ENCODE measurements at places on chromosomes 2 and 18.

DNA sequence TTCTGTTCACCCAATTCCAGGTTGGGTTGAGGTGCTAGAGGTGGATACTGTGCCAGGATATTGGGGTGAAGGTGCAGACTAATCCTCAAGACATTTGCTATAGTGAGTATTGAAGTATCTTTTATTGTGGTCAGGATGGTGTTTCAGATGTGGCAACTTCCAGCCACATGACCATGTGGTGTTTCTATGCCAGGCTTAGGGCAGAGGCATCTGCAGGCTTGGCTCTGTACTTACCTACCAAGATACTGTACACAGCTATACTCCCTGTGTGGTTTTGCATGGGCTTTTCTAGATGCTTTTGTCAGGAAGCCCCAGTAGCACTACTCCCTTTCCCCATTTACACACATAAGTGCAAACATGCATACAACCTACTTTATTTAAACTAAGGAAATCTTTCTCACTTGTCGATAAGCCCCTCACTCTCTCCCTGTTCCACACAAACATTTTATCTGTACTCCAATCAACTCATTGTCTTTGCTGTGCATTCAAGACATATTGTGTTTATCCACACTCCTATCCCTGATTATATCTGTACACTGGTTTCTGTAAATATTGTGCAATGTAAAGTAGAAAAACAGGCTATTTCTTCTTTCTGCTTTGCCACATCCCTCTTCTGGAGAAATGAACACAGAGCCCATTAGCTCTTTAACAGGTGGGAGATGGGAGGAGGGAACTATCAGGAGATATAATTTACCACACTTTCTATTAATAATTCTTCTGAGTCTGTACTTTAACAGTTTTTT, 12.3 kb downstream of the ARL6IP6 start:
- DNase-seq, result no peak

DNA sequence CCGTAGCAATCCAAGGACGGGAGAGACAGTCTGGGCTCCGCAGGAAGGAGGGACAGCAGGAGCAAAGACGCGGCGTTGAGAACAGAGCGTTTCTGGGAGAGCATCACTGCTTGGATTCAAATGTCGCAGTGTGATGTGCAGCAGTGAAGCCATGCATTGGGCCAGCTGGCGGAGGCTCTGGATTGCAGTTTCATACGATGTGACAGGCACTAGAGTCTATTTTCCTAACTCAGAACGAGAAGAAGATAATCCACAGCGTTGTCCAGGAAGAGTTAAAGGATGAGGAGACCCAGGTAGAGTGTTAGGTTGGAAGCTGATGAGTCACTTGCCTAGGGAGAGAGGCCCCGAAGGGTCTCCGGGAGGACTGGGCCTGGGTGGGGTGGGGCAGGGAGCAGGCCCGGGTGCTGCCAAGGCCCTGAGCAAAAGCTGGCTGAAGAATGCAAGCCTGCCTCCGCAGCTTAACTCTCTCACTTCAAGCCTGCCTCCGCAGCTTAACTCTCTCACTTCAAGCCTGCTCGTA, 17.7 kb upstream of the SEMA4C start:
- no peak for DNase-seq

GRCh38 chr2:105778080-105778607, 33.4 kb downstream of the NCK2 start:
- no peak for DNase-seq

DNA sequence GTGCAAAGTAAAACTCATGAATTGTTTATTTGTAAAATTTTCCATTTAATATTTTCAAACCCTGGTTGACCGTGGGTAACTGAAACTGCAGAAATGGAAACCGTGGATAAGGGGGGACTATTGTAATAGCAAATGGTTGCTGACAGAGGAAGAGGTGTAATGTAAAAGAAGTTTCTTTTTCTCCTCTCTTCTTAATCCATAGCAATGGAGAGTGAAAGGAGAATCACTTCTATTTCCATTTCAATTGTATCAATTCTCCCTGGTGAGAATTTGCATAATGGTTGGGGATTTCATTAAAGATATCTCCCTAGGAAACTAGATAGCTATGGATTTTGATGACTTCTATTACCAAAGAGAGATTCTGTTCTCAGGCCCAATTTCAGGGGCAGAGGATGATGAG, 24.8 kb downstream of the TACR1 start:
- DNase-seq, result no peak

DNA sequence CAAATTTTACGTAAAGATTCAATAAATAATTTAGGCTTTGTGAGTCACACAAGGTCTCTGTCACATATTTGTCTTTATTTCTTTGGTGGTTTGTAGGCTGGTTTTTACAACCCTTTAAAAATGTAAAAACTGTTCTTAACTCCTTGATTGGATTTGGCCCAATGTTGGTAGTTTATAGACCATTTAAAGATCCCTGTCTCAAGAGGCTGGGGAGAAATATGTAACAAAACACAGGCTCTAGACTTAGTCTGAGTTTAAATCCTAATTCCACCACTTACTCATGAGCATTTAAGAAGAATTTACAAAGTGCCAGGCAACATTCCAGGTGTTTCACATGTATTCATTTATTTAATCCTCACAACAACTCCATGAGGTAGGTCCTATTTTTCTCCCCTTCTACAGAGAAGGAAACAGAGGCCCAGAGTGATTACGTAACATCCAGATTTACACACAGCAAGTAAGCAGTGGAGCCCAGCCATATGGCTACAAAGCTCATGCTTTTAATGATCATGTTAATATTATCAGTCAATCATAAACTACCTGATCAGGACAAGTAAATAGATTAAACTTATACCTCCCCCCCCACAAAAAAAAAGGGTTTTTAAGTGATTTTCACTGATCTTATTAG, 416.6 kb upstream of the ACVR2A start:
- DNase-seq, result no peak

GRCh38 chr2:233385489-233386044, 31.3 kb downstream of the DGKD start:
- DNase-seq, result no peak

DNA sequence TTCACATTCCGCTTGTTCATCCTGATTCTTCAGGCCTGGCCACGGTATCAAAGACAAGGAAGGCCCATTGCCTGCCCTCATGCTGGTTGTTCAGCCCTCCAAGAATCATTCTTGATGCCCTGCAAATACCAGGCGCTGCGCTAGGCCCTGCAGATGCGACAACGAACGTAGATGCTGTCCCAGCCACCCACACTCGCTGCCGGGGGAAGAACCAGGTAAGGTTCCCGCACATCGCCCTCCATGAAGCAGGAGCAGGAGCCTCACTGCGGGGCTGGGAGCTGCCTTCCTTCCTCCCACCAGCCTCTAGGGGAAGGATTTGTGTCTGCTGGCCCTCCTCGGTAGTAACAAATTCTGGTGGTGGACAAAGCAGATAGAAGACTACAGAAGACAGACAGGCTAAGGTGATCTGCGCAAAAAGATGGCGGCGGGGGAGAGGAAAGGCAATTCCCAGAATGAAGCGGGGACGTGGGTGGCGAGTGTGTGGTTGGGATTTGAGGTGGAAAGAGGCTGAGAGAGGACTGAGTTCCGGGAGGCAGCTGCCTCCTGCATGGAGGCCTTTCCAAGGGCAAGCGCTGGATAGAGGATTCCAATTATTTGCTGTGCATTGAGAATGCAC, 19.8 kb upstream of the GPR55 start:
- DNase-seq, result no peak

DNA sequence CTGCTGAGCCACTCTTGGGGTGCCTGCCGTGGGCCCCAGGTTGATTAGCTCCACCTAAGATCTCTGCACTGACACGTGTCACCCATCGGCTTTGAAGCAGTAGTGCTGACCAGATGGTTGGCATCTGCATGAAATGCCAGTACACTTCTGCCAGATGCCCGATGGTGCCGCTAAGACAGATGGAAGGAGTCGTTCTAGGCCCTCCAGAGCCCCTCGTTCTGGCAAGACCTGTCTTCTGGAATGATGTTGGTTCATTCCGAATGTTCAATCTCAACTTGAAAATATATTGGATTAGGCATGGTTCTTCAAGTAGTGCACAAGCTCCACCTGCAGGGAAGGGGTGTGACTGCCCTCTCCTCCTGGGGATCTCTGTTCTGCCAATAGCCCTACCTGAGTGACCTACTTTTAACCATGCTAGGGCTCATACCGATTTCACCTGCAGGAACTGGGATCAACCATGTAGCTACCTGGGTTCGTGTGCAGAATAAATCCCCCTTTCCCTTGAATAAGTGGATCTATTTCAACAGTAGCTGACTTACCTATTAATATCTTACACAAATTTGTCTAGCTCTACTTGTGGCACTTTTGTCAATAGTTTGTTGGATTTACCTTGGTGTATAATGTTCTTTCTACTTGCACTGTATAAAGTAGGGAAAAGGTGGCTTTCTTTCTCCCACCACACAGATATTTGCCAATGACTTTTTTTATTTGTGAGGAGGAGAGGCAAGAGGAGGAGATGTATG, 342.6 kb downstream of the CTNNA2 start:
- DNase-seq, result no peak

GRCh38 chr2:142100970-142101369, 29.8 kb downstream of the LRP1B start:
- DNase-seq, result no peak

- no peak for DNase-seq
These were observed 147.5 kb downstream of the LOXHD1 start for GRCh38 chr18:46509530-46509929.

- DNase-seq, result no peak
These were observed 147.0 kb downstream of the TCF4 start for GRCh38 chr18:55440988-55441387.

GRCh38 chr2:239201884-239202283, 198.9 kb downstream of the HDAC4 start:
- DNase-seq, result no peak

- DNase-seq, result no peak
These were observed 109.0 kb upstream of the RGPD4 start for GRCh38 chr2:107717661-107718060.

GRCh38 chr2:28927878-28928277, 33.4 kb downstream of the WDR43 start:
- no peak for DNase-seq

DNA sequence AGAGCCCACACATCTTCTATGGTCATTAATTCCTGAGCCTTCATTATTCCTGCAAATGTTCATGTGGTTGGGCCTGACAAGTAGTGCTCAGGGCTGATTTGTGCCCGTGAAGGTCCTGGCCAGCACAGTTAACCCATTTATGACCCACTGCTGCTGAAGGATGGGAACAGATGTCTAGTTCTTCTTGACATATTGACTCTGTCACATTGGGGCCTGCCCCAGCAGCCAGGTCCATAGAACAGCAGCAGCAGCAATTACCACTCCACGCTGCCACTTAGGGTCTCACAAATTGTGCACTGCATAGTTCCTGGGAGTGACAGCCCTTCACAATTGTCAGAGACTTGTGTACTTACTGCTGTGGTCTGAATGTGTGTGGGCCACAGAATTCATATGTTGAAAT, 442.3 kb upstream of the RGPD4 start:
- no peak for DNase-seq

GRCh38 chr18:29378651-29379136, 1201.8 kb upstream of the CDH2 start:
- no peak for DNase-seq

GRCh38 chr2:20579866-20580265, 71.0 kb downstream of the HS1BP3 start:
- no peak for DNase-seq

DNA sequence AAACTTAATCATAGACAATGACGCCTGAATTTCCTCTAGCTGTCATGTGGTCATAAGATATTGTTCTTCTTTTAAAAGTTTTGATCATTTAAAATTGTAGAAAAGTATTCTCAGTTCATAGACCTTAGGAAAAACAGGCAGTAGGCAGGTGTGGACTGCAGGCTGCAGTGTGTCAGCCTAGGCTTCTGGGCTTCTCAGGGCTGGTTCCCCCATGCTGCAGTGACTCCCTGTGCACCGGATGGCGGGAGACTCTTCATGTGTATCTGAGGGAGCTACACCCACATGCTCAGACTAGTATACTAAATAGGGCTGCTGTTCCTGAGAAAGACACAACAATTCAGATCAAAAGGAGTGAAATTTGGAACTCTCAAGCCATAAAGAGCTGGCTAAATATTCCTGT, 72.4 kb downstream of the PXDN start:
- DNase-seq, result no peak

DNA sequence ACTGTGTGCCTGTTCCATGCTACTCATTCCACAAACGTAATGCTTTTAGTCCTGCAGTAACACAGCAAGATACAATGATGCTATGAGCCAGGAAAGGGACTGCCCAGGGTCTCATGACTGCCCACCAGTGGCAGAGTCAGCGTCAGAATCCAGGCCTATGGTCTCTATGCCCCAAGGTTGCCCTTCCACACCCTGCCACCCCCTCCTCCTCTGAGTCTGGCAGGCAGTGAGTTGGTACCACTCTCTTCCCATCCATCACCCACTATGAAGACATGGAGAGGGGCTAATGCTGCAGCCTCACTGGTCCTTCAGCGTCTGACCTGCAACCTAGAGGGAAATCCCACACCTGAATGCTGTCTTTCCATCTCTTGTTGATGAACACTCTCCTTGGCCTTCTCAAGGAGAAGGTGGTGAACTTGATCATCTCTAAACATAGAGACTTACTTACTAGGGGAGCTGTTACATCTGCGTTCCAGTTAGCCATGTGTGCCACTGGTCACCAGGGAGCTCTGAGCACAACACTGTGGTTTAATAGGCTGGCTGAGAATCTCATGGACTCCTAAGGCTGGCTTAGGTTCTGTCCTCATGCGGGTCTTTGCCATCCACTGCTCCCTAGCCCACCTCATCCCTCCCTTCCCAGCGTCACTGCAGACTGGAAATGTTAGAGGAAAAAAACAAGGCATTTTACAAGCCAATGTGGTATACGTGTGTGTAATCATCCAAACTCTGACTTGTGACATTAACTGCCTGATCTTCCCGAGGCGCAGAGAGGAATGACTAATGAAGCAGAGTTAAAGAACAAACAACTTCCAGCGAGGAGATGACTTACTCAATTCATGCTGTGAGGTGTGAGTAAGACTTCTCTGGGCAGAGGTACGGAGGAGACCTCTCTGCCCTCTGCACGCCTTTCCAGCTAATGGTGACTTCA, 28.8 kb downstream of the STEAP3 start:
- DNase-seq, result no peak

GRCh38 chr2:85802354-85803103, 48.7 kb downstream of the ATOH8 start:
- no peak for DNase-seq

DNA sequence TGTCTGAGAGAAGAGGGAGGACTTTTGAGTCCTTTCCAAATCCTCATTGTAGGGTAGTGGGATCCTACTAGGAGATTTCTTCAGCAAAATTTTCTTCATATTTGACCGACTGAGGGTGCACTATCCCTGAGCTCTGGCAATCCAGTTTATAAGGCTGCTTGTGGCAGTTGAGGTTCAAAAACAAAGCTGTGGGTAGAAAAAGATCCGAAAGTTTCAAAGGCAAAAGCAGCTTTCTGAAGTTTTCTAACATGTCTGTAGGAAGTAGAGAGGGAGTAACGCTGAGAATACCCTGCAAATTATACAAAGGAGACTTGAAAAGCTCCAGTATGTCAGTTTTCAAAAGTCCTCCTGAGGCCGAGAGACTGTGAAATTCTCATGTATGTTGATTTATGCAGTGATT, 1039.3 kb upstream of the PIK3C3 start:
- no peak for DNase-seq

- no peak for DNase-seq
These were observed 56.0 kb downstream of the NRP2 start for GRCh38 chr2:205738117-205738968.
